ENCODE measurements at places on chromosomes 2 and 18.
A peak's percentile ranks its signal among the peaks of the same experiment; 100 is the strongest.

DNA sequence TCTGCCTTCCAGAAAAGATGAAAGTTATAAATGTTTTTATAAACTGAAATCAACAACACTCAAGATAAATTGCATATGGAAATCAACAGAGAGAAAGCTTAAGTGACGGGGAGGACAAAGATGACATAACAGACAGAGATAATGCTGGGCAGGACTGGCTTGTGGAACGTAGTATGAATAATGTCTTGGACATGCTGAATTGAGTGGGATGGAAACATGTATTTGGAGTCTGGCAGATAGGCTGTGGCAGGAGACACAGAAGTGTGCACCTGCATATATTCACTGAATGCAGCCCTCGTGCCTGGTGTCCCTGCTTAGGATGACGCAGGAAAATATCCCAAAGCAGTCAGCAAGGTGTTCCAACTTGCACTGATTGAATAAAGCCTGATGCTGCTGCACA is 318.2 kb downstream of the CBLN2 start:
- DNase-seq: no peak

- no peak for DNase-seq
Observed at GRCh38 chr2:16168506-16169264, 228.3 kb downstream of the MYCN start.

DNA sequence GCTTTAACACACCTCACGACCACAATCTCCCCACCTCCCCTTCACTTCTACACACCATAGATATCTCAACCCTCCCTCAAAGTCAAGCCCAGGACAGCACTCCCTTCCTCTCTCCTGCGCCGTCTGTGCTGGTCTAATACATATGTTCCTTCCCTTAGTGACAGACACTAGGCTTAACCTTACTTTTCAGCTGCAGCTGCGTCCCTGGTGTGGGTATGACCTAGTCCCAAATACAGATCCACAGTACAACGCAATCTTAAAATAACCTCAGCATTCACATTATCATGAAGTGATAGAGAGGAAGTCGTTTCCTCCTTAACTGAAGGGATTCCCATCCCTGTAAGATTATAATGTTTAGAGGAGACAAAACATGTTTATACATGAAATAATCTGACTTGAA is 192.7 kb upstream of the TANK start:
- DNase-seq: no peak

DNA sequence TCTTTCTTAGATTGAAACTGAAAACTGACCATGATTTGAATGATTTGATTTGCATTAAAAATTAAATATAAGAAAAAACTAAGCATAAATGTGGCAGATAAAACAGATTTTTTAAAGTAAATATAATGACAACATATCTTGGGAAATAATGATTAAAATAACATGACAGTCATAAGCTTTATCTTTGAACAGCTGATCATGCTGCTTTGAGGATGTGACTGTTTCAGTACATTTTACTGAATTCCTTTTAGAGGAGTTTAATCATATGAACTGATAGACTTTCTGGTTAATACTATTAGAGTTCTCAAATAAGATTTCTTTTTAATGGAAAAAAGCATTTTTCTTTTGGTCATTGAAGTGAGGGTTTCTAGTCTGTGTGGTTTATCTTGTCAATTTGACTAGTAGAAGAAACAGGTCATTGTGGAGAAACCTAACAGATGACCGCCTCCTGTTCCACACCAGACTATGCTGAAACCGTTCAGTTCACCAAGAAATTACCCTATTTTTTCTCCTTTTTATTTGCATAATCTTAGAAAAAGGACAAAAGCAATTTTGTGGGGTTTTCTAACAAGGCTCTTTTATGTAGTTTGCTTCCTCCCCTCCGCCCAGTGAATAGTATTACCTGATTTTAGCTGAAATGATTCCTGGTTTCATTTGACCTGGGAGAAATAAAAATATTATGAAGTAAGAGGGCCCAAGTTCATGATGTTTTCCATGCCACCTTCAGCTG is 262.1 kb downstream of the PTGR3 start:
- DNase-seq: no peak

DNA sequence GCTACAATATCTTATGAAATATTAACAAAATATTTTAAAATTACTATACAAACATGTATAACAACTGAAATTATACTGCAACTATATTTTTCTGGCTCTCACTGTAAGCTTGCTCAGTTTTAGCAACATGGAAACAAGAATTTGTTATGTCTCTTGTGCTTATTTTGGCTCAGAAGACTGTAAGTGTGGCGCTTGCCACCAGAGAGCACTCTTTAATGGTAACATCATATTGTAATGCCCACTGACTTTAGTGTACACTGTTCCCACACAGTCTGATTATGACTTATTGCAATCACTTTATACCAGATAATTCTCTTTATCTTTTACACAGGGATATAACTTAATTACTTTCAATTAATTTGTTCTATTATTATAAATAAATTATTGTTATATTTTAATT is 1500.6 kb upstream of the TMEFF2 start:
- peak; percentile 22 for DNase-seq

DNA sequence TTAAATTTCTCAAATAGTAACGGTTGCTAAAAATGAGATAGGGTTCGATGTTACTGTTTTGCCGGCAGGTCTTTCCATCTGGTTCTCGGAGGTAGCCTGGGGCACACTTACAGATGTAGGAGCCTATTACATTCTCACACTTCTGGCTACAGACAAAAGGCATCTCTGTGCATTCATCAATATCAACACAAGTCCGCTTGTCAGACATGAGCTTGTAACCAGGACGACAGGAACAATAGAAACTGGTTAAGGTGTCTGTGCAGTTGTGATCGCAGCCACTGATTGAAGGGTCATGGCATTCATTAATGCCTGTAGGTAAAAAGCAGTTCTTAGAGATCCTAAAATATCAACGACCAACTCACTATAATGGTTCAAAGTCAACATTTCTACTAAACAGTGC is 116.3 kb downstream of the DHRS9 start:
- no peak for DNase-seq

GRCh38 chr2:58896638-58897037 is 655.5 kb upstream of the FANCL start:
- DNase-seq: no peak

- DNase-seq: no peak
Observed at GRCh38 chr2:64442801-64443429, 11.0 kb upstream of the LGALSL start.

DNA sequence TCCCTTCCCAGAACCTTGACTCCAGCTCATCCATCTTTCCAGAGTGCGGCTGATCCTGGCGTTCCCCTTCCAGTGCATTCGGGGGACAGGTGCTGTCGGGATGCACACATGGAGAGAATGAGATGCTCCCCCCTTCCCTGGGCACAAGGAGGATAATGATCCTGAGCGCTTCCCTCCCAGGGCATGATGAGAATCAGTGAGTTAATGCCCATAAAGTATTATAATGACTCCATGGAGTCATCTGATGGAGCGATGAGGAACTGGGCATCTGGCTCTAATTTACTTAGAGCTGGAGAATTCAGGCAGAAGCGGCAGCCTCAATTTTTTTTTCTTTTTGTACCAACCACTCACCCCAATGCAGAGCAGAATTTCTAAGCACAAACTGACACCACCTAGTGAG is 79.6 kb upstream of the SKOR2 start:
- no peak for DNase-seq

GRCh38 chr2:199684832-199685231 is 166.2 kb downstream of the FTCDNL1 start:
- no peak for DNase-seq

- no peak for DNase-seq
Observed at GRCh38 chr18:3397031-3397750, 52.8 kb upstream of the TGIF1 start.

GRCh38 chr18:57249883-57250282 is 102.5 kb upstream of the ST8SIA3 start:
- no peak for DNase-seq

DNA sequence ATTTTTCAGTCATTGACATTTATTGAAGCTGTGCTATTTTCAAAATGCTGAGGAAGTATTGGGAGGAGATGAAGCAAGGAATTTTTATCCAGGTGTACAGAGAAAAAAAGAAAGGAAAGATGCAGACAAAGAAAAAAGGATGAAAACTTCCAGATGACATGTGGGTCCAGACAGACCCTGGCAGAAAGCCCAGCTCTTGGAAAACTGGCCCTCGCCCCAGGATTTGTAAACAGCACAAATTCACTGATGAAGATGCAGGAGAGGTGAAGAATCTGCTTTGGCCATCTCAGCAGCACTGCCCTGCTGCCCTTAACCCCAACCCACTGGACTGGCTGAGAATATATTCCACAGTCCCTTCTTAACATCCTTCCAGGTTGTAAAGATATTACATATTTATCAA is 12.5 kb downstream of the TACR1 start:
- DNase-seq: no peak

GRCh38 chr2:205759257-205759656 is 77.0 kb downstream of the NRP2 start:
- no peak for DNase-seq

DNA sequence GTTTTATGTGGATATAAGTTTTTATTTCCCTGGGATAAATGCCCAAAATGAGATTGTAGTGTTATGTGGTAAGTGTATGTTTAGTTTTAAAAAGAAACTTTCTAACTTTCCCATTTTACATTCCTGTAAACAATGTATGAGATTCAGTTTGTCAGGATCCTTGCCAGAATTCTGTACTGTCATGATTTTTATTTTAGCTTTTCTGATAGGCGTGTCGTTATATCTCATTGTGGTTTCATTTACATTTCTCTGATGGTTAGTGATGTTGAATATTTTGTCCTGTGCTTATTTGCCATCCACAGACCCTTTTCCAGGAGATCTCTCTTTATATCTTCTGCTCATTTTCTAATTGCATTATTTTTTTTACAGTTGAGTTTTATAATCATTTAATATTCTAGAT is 245.6 kb upstream of the CDH2 start:
- no peak for DNase-seq

- DNase-seq: no peak
Observed at GRCh38 chr18:49813069-49813318, 339 bp downstream of the ACAA2 start.

GRCh38 chr18:8357320-8357719 is 251.9 kb upstream of the RAB12 start:
- DNase-seq: no peak

DNA sequence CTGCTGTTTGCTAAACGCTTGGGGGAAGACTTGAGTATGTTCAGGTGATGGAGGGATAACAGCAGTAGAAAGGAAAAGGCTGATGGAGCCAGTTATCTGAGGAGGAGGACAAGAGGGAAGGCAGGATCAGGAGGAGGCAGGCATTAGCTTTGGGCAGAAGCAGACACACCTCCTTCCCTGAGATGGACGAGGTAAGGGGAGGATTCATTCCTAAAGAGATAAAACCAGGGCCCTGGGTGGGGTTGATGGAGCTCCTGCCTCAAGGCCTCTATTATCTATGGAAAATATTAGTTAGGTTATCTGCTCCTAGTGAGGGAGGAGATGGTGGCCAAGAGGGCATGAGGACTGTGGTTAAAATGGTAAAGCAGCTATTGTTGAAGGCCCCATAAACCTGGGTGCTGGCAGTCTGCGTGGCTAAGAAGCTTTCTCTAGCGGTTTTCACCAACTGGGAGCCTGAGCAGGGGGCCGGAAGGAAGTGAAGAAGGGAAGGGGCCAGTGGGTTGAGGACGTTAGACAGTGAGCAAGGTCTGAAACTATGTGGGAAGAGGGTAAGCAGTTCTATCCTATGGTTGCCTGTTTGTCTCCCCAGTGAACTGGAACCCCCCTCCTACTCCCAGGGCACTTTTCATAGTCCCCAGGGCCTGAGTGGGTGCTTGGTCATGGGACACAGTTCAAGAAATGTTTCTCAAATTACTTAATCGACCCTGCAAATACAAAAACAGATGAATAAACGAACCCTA is 56.6 kb upstream of the HK2 start:
- DNase-seq: no peak

GRCh38 chr2:225512876-225513540 is 113.5 kb downstream of the NYAP2 start:
- no peak for DNase-seq

DNA sequence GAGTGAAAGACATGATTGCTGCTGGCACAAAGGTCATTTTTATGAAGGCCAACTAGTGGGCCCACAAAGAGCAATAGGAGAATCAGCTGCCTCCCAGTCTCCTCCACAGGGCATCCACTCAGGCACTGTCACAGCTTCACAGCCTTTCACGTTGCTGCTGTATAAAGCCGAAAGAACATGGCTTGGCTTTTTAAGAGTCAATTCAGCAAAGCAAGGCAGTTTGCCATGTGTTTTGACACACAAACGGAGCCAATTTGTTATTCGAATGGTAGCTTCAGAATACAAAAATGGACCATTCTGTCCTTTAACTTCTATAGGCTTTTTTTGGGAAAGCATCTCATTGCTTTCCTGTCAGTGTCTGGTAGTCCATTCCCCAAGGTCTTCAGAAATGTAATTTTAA is 283.4 kb upstream of the PARD3B start:
- no peak for DNase-seq

- no peak for DNase-seq
Observed at GRCh38 chr18:12534820-12535219, 123.1 kb downstream of the SPIRE1 start.

Measured in HCT116 (cell line).